A673 (cell line): ENCODE measurements at places on chromosomes 16 and 17.
A peak's percentile ranks its signal among the peaks of the same experiment; 100 is the strongest.

- DNase-seq: no peak
Observed at GRCh38 chr17:82278786-82279391, 5.4 kb upstream of the CSNK1D start.

DNA sequence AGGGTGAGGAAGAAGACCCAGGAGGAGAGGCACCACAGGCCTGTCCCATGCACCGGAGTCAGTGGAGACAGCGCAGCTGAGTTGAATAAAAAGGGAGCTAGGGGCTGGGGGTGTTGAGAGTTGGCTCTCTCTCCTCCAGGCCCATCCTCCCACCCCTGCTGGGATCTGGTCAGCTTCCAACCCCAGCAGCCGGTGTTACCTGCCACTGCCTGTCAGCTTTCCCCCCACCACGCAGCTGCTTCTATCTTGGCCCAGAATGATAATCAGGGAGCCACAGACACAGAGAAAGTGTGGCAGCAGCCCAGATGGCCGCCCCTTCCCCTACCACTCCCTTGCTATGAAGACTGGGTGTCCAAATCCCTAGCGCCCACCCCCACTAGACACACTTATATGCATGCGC is 120.6 kb upstream of the RPL38 start:
- DNase-seq: no peak

DNA sequence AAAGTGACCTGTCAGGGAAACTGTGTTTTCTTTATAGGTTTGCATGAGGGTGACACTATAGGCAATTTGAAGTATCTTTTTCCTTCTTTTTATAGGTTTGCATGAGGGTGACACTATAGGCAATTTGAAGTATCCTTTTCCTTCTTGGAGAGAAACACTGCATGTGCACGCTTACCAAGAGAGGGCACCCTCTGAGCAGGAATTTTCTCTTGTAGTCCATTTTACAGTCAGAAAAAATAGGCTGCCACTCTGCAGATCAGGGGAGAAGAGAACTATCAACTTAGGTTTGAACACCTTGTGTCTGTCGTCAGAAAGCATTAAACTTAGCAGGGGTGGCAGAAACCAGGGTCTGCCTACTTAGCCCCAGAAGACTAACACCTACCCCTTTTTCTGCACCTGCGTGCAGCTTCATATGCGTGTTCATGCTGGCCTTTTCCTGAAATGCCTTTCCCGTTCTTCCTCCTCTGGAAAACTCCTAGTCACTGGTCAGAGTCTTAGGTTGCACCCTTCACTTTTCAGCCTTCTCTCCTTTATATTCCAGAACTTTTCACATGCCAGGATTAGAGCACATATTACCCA is 16.4 kb upstream of the SMIM36 start:
- DNase-seq: peak; percentile 79

GRCh38 chr16:85909932-85910853 is 11.2 kb downstream of the IRF8 start:
- DNase-seq: no peak

DNA sequence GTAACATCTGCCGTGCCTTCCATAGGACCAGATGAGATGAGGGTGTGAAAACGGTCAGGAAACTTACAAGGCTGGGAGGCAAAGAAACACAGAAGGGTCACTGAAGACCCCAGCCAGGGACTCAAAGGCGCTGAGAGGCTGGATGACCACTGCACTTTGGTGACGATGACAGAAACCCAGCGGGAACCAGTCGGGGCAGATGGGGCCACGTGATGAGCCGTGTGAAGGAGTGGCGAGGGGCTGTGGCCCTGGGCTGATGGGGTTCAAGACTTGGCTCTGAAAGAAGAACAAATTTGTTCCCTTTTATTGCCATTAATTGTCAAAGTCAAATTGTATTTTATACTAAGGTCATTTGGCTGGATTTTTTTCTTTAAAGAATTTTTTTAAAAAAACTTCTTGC is 28.6 kb upstream of the ATP2C2 start:
- no peak for DNase-seq
